C1 segment of cervical spinal cord (tissue), 14 donors: ENCODE measurements at places on chromosomes 6 and 20.

DNA sequence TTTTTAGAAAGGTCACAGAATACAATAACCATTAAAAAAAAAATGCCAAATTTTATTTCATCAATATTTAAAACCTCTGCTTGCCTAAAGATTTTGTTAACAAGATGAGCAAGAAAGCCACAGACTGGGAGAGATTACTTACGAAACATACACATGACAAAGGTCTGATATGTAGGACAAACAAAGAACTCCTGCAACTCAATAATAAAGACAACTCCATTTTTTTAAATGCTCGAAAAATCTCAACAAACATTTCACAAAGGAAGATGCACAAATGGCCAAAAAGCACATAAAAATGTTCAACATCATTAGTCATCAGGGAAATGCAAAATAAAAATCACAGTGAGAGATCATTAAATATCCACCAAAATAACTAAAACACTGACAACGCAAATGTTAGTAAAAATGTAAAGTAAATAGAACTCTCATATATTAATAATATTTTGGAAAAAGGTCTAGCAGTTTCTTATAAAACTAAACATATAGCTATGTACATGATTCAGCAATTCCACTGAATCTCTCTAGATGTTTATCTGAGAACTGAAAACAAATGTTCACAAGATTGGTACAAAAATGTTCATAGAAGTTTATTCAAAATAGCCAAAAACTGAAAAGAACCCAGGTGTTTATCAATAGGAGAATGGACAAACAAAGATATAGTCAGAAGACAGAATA lies 10.3 kb downstream of the STK38 start:
- DNase-seq, result no peak

- DNase-seq, result no peak
Measured at GRCh38 chr6:35798706-35799105, 1.6 kb upstream of the CLPS start.

- no peak for DNase-seq
Measured at GRCh38 chr6:161029195-161029809, 37.7 kb downstream of the MAP3K4 start.

DNA sequence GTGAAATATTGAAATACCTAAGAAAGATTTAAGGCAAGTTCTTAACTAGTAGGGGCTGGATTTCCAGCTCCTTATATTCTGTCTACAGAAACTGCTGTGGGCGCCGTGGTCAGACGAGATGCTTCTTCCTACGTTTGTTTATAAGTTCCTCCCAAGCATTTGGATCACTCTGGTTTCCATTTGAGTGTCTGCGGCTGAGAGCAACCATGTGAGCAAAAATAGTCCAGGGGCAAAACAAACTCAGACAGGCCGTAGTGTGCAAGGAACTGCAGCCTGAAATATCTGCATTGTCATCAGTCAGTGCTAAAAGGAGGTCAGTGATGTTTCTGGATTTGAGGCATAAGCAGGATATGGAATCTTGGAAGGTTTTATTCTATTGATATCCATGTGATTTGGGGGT lies 485.9 kb upstream of the JAG1 start:
- DNase-seq, result no peak

DNA sequence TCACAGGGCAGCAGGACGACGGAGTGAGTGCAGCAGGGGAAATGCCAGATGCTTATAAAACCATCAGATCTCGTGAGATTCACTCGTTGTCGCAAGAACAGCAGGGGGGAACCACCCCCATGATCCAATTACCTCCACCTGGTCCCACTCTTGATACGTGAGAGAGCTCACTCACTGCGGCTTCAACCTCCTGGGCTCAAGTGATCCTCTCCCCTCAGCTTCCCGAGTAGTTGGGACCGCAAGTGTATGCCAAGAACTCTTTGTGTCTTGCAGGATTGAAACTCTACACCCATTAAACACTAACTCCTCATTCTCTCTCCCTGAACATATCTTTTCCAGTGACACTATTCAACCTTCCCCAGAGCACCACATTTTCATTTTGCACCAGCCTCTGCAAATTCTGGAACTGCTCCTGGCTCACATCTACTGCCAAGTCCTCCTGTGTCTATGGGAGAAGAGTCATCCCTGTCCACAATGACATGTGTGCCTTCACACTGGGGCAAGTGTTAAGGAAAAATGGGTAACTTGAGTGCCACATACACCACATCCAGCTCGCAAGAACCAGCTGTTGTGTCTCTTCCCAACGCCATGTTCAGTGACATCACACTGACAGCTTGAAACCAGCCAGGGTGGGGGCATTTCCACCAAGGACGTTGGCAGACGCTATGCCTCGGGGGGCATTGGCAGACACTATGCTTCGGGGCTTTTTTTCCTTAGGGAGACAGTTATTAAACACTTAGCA lies 14.7 kb upstream of the TAF4 start:
- no peak for DNase-seq

DNA sequence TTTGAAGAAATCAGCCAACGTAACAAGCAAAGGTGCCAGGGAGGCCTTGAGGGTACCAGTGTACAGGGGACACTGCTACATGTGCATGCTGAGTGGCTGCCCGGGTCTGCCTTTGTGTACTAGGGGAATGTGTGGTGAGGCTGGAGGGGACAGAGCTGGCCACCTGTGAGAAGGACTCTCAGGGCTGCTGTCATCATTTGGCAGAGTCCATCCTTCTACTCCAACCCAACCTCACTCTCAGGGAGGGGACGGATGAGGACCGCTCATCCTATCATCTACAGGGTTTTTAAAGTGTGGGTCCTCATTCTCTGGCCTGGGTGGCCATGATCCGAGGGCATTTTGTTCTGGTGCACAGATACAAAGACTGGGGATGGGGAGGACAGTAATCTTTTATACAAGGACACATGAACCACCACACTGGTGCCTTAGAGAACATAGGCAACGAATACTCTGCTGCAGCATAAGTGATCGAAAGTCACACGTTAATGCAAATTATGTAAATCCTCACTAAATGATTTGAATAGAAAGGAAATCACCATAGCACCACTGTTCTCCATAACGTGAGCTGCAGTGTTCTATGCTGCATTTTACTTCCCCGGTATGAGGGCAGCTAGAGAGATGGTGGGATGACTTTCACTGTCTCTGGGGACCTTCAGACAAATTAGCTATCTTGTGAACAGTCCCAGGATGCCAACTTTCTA lies 181.4 kb downstream of the GMPR start:
- DNase-seq, result no peak

DNA sequence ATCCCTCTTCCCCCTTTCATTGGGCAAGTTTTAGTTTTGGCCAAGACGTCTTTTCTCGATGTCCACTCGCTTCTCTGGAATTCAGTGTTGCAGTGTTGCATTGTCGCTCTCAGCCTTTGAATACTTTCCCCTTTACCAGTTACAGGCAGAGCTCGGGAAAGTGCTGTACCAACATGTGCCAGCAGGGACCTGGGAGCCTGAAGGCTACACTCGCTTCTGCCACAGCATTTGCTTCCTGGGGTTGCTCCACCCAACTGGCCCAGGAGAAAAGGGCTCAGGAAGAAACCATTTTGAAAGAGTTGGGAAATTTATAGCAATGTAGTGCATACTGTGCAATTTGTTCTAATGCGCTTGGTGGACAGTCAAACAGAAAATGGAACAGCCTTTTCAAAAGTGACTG lies 78.6 kb downstream of the LINC00237 start:
- no peak for DNase-seq

DNA sequence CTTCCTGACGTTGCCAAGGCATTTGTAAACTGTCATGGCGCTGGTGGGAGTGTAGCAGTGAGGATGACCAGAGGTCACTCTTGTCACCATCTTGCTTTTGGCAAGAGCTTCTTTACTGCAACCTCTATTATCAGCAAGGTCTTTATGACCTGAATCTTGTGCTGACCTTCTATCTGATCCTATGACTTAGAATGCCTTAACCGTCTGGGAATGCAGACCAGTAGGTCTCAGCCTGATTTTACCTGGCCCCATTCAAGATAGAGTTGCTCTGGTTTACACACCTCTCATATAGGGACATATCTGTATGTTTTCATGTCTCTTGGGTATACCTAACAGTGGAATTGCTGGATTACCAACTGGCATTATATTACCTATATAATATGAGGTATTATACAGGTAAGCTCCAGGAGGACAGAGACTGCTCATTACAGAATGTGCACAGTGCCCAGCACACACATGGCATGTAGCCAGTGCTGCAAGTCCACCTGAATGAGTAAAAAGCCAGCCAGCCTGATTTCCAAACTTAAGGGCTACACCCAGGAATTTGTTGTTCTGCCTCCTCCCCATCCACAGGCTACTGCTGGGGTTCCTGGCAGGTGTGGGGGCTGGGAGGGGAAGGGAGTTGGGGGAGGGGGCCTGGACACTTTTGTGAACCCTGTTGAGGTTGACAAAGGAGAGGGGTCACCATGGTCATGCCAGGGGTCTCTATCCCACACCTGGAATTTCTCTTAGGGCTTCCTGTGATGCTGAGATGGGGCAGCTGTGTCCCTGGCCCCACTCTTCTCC lies 35.2 kb upstream of the BLCAP start:
- no peak for DNase-seq
